ENCODE measurements at places on chromosomes 1 and 21.
A peak's percentile ranks its signal among the peaks of the same experiment; 100 is the strongest.

- no peak for DNase-seq
Measured at GRCh38 chr1:202961220-202961880, 3.2 kb upstream of the ADIPOR1 start.

DNA sequence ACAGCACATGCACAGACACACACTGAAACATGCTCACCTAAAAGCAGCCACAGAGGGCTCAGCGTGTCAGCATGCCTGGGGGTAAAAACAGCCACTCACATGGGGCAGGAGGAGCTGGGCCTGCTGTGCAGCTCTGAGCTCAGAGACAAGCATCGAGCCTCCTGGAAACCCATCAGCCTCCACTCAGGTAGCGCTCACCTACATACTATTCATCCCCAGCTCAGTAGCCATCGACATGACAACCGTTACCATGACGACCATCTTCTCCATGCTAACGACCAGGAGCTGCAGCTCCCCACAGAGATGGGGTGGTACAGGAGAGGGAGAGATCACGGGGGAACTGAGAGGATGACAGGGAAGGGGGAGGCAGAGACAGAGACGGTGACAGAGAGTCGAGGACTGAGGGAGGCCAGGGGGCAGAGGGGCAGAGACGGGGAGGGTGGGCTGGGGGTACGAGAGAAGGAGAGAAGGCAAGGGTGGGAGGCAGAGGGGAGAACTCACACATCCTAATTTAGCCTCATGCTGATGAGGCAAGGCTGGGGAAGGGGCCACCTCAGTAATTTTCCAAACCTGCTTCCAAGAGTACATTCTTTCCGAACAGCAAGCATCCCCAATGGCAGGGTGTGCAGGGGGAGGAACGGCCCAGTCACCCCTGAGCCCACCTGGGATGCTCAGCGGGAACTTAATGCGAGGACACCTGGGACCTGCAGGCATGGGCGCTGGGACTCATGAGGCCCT is 28.4 kb downstream of the SDC3 start:
- DNase-seq: no peak

DNA sequence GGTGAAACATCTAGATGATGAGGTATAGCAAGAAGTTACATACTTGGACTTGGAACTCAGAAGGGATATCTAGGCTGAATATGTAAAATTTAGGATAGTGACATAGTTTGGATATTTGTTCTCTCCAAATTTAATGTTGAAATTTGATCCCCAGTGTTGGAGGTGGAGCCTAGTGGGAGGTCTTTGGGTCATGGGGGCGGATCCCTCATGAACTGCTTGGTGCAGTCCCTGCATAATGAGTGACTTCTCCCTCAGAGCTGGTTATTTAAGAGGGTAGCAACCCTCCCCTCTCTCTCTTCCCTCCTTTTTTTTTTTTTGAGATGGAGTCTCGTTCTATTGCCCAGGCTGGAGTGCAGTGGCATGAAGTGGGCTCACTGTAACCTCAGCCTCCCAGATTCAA is 15.5 kb downstream of the ST3GAL3 start:
- DNase-seq: no peak

DNA sequence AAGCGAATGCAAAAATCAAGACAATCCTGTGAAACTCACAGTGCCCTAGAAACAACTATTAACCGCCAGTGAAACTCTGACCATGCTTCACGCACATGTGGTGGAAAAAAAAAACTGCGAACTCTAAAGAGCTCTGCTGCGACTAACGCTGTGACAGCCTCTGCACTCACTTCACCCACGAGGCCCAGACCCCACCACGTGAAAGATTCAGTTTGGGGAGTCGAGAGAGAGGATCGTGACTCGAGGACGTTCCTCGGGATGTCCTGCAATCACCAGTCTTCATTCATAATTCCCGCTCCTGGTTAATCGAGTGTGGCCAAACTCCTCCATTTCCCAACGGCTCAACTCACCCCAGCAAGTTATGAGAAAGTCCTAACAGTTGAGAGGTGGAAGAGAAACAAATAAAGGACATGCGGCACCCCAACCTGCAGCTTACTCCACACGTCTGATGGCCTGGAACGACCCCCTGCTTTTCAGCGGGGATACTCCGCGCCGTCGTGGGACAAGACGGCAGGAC is 1.1 kb downstream of the SERBP1 start:
- DNase-seq: peak; percentile 5

DNA sequence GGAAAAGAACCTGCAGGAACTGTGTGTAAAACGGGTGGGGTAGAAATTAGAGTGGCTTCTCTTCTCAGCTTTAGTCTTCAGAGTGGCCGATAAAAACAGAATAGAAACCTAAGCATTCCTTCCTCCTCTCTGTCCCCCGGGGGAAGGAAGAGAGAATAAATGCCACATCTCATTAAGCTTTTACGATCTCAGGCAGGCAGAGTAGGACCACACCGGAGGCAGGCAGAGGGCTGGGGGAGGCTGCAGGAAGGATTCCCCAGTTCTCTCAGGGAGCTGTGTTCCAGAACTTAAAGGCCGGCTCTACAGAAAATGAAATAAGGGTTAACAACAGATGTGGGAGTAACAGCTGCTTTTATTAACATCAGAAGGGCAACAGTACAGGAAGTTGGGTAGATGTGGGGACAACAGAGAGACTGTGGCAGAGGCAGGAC is 24.5 kb upstream of the MEF2D start:
- no peak for DNase-seq

DNA sequence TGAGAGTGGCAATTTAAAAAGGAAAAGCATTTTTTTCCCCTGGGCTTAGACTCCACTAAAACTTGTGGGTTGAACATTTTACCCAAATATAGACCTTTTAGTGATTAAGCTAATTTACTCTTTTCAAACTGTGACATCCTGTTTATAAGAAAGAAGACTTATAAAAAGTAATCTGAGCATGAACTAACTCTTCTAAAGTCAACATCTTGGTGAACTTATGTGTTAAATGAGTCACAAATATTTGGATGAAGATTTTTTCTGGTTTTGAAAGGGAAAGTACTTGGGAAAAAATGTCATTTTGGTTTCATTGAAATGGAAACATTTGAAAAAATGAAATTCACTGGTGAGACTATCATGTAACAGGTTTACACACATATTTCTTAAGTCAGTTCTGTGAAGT is 109.8 kb downstream of the KCNK2 start:
- DNase-seq: peak; percentile 8

DNA sequence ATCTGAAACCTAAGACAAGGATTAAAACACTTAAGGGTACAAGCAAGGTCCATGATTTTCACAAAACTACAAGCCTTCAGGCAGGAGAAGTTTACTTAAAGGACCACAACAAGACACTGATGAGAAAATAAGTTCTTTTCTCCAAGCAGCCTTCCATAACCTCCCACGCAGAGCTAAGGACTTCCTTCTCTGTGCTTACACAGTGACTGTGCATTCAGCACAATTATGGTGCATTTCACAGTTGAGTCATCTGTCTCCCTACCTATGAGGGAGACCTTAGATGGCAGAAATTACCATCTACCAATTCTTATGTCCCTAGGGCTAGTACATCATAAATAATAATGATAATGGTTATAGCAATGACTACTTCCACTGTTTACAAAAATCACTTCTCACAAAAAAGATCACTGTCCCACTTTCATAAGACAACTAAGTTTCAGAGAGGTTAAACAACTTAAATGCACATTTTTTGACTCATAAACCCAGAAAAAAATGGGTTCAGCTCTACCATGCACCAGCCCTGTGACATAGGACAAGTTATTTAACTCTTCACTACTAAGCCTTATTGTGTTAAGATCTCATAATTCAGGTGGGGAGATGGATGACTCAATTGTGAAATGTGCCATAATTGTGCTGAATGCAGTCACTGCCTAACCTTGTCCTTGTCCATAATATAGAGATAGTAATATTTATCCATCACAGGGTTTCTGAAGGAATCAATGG is 45.3 kb downstream of the TARBP1 start:
- DNase-seq: peak; percentile 34

GRCh38 chr1:10697621-10698160 is 98.8 kb downstream of the CASZ1 start:
- no peak for DNase-seq

GRCh38 chr1:104933846-104934245 is 1184.1 kb downstream of the AMY1C start:
- no peak for DNase-seq

DNA sequence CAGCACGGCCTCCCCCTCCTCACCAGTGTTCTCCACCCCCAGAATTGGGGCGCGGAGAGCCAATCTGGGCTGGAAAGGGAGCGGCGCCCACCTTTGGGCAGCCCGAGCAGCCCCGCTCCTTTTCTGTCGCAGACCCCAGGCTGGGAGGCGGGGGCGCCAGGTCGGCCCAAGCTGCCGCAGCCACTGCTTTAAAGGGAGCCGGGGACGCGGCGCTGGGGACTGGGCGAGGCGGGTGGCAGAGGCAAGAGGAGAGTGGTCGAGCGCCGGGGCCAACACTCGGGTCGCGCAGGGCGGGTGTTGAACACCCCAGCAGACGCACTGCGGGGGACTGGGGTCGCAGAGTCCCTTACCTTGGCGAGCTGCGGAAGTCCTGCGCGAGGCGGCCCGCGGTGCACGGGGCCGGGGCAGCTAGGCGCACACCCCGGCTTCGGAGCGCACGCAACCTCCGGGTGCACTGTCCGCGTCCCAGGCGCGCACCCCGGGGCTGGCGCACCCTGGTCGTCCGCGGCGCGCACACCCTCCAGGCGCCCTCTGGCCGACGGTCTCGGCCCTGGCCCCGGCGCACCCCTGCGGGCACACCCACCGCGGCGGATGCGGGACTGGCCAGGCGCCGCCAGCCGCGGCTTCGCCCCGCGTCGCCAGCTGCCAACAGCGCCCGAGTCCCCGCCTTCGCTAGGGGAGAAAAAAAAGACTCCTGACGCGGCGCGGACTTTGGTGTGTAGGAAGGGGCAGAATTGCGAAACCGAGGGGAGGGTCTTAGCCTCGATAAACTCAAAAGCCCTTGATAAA is at the start of gene KANK4:
KANK4 (minus strand) TSS at position 679 of the 789 bp plus-strand sequence. CDS start 37,870 bp downstream, outside the sequence.
- no peak for DNase-seq

DNA sequence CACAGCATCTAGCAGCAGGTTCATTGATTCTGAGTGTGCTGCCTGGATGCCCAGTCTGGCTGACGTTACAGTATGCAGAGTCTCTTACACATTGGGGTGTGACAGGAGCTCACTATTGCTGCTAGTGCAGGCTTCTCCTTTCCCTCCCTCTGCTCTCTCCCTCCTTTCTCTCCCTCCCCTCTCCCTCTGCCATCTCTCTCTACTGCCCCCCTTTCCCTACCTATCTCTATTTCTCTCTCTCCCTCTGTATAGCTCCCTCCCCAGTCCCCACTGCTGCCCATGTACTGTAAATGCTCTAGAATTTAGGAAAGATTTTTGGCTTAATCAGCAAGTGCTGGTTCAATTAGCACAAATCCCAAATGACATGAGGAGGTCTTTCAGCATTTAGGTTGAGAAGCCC is 62.8 kb downstream of the PCBP3 start:
- DNase-seq: no peak

DNA sequence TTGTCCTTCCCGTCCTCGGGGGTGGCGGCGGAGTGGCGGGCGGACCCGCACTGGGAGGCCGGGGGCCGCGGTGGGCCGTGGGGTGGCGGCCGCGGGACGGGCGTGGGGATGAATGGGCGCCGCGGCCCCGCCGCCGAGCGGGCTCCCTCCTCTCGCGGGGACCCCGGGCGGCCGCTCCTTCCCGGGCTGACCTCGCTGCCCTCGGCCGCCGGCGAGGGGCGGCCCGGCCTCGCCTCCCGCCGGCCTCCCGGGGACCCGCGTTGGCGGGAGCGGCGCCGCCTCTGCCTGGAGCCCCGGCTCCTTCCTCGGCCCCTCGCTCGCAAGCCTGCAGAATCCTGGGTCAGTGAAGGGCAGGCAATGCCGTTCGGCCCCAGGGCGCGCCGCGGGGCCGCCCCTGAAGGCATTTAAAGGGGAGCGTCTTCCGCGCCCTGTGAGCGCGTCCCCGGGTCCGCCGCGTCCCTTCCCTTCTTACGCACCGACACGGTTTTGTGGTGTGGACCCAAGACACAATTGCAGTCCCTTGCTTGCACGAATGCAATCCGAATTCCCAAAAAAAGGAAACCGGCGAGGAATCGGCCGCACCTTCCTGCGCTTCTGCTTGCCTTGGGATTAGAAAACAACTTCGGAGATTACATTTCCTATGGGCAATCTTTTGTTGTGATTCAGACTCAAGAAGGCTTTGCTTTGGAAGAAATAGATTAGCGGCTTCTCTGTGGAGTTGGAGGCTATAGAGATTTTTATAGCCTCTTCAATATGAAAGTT is 776 bp downstream of the ITSN1 start:
- DNase-seq: no peak

- DNase-seq: no peak
Measured at GRCh38 chr1:44089371-44090048, 29.1 kb upstream of the KLF17 start.

- DNase-seq: no peak
Measured at GRCh38 chr1:78351551-78352216, 139.1 kb upstream of the PTGFR start.

DNA sequence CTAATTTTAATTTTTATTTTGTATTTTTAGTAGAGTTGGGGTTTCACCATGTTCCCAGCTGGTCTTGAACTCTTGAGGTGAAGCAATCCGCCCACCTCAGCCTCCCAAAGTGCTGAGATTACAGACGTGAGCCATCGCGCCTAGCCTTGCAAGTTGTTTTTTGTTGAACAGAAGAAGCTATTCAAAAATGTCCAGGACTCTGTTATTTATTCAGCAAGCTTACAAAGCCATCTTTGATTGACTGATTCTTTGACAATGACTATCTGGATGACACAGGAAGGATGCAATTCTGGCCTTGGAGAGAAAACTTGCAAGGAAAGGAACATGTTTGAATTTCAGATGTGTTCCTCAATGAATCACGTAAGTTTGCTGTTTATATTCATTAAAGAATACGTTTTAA is 63.5 kb downstream of the MAP3K7CL start:
- DNase-seq: no peak

GRCh38 chr1:153155541-153155940 is 4.9 kb upstream of the SPRR2G start:
- DNase-seq: no peak

DNA sequence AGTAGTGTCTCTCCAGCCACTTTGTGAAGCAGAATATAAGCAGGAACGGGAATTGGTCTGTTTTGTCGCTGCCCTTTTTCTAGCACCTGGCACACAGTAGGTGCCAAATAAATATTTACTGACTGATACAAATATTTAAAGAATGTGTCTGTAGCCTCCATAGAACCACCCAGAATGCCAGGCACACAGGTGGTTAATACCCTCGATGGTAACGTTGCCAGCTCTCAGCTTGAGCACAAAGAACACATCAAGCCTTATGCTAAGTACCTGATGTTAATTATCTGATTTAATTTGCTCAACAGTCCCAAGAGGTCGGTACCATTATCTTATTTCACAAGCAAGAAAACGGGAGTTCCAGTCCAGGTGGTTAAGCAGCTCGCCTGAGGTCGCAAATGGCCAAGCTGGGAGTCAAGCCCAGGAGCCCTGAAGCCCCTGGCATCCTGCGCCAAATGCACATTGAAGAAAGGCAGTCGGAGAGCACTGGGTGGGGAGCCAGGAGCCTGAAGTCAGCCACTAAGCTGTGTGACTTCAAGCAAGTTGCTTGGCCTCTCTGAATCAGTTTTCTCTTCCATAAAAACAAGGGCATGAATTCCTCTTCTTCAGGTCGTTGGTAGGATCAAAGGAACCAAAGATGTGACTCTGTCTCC is 26.4 kb downstream of the HSPG2 start:
- no peak for DNase-seq

Measured in A172 (cell line).